ENCODE measurements at places on chromosomes 2 and 18.

DNA sequence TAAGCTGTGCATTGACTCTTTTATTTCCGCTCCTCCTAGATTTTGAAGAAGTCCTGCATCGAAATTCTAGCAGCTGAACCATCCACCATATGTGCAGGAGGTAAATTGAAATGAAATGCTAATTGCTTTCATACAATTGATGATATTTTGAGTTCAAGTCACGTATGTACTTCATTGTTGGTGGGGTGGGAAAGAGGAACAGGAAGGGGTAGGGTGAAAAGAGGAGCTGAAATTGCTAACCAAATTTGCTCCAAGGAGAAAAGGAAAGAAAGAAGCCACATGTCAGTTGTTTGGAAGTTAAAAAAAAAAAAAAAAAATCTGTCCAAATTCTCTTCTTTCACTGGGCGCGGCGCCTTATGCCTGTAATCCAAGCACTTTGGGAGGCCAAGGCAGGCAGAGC, 77.8 kb downstream of the ANTXR1 start:
- no peak for DNase-seq

DNA sequence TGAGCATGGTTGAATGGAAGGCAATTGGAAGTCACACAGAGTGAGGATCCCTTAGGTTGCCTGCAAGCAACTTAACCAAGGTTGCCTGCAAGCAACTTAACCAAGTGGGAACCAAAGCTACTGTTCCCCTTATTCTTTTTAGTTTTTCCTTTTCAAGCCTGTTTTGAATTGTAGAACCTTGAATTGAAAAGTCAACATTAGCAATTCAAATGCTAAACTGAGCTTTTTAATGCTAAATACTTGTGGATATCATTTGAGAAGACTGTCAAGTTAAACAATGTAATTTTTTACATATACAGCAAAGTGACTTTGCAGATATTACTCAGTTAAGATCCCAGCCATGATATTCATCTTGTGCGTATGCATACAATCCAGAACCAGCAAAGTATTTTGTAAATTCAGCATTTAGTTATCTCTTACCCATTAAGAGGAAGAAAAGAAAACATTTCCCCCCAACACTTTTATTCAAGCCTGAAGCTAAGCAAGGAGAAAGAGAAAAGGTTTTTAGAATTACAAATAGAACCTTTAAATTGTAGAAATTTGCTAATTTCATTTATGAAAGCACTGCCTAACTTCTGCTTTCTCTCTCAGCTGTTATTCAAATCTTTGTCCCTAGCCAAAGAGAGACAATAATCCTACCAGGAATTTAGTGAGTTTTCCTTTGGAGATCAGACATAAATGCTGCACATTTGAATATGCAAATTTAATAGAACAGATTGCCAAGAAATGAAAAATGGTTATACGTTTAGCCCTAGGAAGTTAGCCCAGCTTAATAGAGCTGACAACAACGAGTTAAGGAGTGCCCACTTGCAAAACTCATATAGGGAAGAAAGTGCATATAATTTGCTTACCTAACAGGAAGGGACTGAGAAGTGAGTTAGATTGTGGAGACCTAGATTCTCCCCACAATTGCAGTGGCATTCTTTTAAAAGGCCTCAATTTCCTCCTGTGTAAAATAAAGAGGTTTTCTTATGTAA, 643.2 kb upstream of the PIK3C3 start:
- no peak for DNase-seq

DNA sequence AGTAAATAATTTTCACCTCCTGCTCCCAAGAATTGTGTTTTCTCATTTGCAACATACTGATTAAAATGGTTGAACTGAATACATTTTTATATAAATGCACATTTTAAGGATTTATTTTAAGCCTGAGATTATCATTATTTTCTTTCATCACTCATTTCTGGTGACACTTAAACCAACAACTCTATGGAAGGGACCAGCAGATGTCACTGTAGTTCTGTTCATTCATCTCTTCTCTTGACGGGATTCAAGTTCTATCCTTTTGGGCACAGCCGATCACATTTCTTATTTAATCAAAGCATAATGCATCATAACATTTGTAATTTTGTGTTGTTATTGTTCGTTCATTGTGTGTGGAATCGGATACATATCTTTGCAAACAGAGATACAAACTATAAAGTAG, 417.9 kb downstream of the HRH4 start:
- DNase-seq, result peak; percentile 37

DNA sequence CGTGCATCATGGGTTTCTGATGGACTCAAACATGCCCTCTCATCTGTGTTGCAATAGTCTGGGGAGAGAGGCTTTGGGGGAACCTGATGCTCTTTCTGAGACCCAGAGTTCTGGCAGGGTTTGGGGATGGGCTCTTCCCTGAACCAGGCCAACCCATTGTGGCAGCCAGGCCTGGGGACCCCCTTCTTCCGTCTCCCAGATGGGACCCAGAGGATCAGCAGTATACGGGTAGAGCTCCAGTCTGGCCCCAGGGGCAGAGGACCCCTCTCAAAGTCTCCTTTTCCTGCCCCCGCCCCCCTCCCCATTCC, 333.7 kb downstream of the DYSF start:
- no peak for DNase-seq

DNA sequence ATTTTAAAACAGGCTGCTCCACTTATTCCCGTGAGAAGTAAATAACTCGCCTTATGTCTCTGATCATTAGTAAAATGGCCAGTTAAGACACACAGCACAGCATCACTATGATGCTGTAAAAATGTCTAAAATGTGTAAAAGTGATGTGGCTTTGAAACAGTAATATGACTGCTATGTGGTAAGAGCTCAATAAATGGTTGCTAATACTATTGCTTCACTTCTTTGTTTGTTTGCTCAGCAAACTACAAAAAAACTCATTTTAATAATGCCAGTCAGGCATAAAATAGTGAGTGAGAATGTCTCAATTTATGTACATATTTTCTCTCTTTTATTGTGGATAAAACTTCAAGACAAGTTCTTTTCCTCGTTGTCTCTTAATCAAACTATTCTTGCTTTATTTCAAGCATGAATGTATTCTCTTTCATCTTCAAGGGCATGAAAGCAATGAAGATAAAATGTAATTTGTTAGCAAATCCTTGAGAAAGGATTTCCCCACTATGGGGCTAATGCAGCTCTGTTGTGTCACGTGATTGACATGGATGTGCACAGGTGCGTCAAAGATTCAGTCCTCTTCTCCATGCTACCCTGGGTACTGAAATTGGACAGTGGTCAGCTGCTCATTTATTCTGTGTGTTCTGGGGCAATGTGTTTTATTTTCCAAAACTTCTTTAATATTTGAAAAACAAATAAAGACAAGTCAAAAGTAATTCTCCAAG, 387.2 kb downstream of the TRIB2 start:
- no peak for DNase-seq

DNA sequence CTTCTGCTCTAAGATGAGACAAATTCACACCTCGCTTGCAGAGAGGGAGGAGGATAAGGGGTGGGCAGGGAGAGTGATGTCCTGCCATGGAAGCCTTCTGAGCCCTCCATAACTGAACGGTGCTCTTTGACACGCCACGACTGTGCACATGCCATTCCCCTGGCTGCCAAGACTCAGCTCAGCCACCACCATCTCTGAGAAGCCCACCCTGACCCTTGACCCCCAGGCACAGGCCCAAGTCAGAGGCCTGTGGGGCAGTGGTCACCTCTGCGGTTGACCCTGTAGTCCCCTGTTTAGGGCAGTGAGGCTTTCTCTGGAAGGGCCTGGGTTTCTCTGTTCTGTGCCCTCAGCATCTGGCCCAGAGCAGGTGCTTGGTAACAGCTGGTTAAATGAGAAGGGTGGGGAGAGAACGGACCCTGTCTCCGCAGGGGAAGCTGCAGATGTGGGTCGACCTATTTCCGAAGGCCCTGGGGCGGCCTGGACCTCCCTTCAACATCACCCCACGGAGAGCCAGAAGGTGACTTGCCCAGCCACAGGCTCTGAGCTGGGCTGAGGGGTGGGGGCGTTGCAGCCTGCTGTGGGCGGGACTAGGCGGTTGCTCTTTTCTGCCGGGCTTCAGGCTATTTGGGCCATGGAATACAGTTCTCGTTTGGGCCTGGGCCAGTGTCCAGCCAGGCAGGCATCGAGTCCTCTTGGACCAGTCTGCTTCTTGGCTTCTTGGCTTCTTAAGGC, 215.1 kb downstream of the DYSF start:
- DNase-seq, result no peak

DNA sequence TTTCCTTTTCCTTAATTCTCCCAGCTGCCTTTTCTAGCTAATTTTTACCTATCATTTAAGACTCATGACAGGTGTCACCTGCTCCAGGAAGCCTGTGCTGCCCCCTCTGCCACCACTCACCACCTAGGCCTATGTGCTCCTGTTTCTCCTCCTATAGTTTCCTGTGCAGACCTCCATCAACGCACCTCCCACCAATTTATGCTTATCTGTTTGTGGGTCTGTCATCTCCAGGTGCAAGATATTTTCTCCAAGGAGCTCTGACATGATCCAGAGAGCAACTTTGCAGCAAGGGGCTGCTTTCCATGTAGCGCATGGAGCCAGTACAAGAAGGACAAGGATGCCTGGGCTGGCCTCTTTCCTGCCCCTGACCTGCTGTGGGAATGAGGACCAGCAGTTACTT, 42.7 kb downstream of the SLC4A5 start:
- DNase-seq, result no peak

DNA sequence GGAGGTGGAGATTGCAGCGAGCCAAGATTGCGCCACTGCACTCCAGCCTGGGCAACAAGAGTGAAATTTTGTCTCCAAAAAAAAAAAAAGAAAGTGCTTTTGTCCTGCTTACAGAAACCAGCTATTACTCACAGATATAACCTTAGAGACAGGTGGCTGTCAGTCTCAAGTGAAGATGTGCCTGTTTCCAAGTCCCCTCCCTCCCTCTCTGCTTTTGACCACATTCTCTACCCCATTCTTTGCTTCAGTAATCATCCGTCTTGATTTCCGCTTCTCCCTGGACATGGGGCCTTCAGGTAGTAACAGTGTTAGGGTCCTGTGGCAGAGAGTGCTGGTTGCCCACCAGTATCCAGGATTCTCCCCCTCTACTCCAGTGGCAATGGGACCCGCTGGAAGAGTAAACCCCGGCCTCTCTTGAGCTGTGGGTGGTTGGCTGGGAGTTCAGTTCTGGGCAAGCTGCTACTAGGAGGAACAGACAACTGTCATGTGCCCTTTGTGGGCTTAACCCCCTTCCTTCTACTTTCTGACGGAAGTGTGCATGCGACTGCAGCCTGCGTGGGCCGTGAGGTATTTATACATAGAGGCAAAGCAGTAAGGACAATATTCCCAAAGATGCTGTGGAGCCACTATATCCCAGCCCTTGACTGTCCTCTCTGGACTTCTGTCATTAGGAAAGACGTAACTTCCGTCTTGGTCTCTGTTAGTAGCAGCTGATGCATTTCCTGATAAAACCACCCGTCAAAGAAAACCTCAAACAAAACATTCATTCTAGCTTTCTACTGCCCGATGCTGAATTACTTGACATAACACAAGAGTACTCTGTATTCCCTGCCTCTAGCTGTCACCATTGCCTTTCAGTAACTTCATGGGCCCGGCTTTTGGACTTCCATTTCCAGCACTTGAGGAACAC, 17.8 kb downstream of the PDCL3 start:
- DNase-seq, result no peak

DNA sequence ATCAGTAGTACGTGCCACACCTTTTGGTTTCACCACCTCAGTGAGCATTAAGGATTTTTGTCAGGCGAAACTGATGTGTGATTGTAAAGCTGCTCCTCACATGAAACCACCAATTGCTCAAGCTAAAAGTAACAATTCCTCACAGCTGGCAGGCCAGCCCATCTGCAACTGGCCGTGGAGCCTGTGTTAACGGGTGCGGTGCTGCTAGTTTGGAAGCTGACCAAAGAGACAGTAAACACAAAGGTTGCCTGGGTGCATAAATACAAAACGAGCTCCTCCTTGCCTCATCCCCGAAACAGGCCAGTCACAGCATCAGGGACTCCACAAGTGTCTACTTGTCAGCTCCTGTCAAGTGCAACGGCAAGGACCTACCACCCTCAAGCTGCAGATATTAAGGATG, 32.0 kb downstream of the LGALSL start:
- no peak for DNase-seq

All from AG09309 (cell line).